ENCODE measurements at places on chromosomes 4 and X.

- DNase-seq = no peak
Observed at GRCh38 chr4:62822306-62822705, 1586.9 kb downstream of the TECRL start.

DNA sequence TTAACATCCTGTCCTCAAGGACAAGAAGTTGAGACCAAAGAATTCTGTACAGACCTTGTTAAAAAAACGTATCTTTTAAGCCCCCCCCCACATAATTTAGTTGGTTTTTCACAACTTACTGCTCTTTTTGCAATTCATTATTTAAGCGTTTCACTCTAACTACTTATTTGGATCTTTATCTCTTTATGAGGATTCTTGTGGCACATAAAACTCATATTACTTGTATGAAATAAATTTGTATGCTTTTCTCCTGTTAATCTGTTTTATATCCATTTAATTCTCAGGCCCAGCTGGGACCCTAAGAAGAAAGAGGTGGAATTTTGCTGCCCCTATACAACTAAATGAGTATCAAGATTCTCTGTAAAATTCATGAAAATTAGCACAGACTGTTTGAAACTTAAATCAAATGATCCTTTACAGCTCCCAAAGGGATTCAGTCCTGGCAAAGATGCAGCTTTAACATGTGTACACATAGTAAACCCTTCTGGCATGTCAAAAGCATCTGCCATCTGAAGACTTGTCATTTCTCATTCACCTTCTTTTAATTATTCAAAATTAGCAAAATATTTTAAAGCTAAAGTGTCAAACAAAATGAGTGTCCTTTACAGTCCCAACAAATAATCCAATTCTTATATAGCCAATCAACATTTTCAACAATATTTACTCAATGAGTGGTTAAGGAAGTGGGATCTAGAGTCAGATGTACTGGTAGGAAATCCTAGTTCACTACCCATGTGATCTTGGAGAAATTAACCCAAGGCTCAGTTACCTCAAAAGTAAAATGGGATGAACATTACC lies 17.7 kb downstream of the ARAP2 start:
- no peak for DNase-seq

- no peak for DNase-seq
Observed at GRCh38 chr4:30722359-30723200, 2.4 kb downstream of the PCDH7 start.

- no peak for DNase-seq
Observed at GRCh38 chrX:135383249-135383648, 38.5 kb upstream of the SMIM10L2A start.

GRCh38 chr4:79584352-79584751 lies 176.3 kb upstream of the GK2 start:
- DNase-seq = no peak

GRCh38 chr4:107247738-107248137 lies 211.6 kb upstream of the DKK2 start:
- no peak for DNase-seq

- DNase-seq = no peak
Observed at GRCh38 chrX:107565931-107566603, 62.2 kb upstream of the PRPS1 start.

DNA sequence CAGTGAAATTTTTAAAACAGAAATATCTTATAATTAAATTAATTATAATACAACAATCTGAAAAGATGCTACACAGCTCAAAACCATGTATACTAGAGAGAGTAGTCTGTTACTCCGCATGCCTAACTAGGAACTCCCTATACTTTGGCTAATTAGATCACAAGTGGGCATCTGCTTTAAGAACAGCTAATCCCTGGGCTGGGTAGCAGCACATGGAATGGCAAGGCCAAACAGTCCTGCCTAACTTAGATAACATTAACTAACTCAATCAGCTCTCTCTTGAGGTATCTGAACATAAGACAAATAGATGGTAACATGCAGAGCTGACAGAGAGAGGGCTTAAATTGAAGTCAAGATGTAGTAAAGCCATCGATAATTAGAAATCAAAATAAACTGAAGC lies 9.9 kb downstream of the CHIC2 start:
- DNase-seq = no peak

GRCh38 chr4:181234951-181235680 lies 1008.1 kb upstream of the TENM3 start:
- DNase-seq = no peak

DNA sequence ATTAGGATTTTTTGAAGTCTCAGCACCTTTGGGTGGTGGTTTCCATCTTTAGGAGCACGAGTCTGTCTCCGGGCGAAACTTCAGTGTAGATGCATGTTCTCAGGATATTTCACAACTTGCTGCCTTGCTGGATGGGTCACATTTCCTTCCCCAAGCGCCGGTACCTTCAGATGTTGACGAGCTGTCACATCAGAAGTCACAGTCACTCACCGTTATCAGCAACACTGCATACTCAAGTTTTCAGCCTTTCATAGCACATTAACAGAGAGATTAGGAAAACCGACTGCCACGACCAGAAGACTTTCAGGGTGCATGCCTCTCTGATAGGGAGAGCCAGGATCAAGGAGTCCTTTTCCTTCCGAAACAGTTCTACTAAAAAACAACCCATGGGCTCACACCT lies 77.8 kb downstream of the SHROOM2 start:
- DNase-seq = no peak

- no peak for DNase-seq
Observed at GRCh38 chr4:128346054-128346716, 58.6 kb upstream of the PGRMC2 start.

- DNase-seq = no peak
Observed at GRCh38 chr4:89268679-89269078, 38.9 kb downstream of the GPRIN3 start.

Measured in NCI-H1105 treated with DMSO at 0.1 percent for 48 hours (cell line).